ENCODE measurements at places on chromosomes 11 and 22.

- no peak for DNase-seq
Observed at GRCh38 chr11:124897674-124898262, at the start of gene ROBO4. Gene ROBO4, minus strand, starts transcription at chr11:124897865. Its CDS starts 70 bp downstream, at chr11:124897795.

DNA sequence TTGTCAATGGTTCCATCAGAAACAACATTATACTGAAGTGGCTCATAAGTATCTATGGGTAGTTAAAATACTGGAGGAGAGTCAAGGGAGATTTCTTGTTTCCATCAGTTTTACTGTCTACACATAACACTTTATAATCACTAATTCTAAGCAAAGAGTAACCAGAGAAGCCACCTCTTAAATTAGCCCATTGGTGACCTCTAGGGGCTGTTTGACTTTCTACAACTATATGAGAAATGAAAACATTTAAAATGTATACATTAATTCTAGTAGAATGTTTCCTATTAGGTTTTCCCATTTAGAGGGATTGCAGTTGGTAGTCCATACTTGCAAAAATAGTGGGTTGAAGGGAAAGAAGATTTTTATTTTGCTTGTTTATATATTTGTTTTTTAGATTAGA is 504.3 kb downstream of the FAM181B start:
- DNase-seq = no peak

GRCh38 chr22:19943082-19944026 is 1.7 kb upstream of the TXNRD2 start:
- no peak for DNase-seq

DNA sequence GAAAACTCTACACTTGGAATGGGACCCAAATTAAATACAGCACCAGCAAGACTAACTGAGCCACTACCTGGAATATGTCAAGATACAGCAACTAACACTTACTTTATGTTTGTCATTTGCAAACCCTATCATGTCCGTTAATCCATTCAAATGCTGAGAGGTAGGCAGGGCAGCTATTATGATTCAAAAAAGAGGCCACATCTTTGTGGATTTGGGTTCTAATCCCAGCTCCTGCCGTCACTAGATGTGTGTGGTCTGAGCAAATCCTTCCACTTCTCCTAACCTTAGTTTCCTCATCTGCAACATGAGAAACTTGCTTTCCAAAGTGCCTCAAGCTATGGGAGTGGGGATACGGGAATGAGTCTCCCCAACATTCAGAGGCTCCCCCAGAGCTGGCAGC is 24.2 kb downstream of the FLI1 start:
- no peak for DNase-seq

DNA sequence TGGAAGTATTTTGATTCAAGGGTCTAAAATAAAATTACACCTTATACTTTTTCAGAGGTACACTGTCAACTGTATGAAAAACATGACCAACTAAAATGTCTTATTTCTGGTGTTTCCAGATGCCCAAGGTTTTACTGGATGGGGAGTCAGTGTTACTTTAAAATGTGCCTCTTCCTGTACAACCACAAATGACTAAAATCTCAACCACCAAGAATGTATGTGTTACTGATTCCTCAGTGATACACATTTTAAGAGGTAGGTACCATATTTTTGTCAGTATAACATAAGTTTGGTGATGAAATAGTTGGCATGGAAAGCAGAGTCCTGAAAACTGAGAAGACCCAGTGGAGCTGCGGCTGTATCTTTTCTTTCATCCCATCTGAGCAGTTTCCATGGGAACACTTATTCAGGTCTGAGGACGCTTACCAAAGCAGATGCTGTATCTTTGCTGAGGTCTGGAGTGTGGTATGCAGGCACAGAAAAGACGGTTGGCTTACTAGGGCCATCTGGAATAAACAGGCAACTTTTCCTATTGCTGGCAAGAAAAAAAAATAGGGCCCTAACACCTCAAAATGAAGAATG is 21.2 kb upstream of the TP53AIP1 start:
- no peak for DNase-seq

GRCh38 chr22:33985506-33985905 is 65.2 kb upstream of the LARGE1 start:
- no peak for DNase-seq

GRCh38 chr11:5719703-5720495 is 16.3 kb upstream of the OR56B1 start:
- DNase-seq = no peak

- DNase-seq = no peak
Observed at GRCh38 chr11:43289368-43289767, 22.4 kb upstream of the API5 start.

- no peak for DNase-seq
Observed at GRCh38 chr22:27406389-27406861, 395.1 kb downstream of the MN1 start.

GRCh38 chr11:93542811-93543229 is 371 bp downstream of the SMCO4 start:
- DNase-seq = no peak

- DNase-seq = no peak
Observed at GRCh38 chr11:63277345-63277943, 34.0 kb upstream of the SLC22A25 start.

DNA sequence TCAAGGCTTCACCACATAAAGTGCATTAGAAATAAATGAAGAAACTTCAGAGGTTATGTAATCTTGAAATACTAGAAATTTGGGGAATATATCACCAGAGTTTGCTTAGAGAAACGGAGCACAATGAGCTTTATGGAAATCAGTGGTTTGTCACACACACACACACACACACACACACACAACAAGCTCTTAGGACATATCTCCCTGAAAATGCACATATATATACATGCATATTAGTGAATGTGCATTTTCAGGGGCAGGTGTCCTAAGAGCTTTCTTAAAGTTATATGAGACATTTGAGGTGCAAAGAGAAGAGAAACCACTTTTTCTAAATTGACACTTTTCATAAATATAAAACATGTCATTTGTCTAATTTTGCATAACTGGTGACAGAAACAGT is 93.7 kb upstream of the CARD18 start:
- no peak for DNase-seq

- DNase-seq = no peak
Observed at GRCh38 chr11:17230867-17231851, 23.4 kb upstream of the PIK3C2A start.

DNA sequence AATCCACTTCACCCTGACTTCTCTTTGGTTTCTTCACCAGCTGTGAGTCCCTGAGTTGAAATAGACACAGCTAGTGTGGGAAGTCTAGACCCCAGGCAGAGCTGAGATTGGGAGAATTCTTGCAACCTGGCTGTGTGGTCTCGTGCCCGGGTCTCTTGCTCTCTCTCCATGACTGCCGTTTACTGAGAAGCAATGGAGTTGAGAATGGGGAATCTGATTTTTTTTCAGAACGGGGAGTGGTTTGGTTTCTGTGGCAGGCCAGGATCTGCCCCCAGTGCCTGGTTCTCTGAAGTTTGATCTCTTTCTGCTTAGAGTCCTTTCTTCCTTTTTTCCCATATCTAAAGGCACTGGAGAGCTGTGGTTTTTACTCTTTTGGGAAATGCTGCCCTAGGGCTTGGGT is 1.5 kb downstream of the SIDT2 start:
- DNase-seq = no peak

DNA sequence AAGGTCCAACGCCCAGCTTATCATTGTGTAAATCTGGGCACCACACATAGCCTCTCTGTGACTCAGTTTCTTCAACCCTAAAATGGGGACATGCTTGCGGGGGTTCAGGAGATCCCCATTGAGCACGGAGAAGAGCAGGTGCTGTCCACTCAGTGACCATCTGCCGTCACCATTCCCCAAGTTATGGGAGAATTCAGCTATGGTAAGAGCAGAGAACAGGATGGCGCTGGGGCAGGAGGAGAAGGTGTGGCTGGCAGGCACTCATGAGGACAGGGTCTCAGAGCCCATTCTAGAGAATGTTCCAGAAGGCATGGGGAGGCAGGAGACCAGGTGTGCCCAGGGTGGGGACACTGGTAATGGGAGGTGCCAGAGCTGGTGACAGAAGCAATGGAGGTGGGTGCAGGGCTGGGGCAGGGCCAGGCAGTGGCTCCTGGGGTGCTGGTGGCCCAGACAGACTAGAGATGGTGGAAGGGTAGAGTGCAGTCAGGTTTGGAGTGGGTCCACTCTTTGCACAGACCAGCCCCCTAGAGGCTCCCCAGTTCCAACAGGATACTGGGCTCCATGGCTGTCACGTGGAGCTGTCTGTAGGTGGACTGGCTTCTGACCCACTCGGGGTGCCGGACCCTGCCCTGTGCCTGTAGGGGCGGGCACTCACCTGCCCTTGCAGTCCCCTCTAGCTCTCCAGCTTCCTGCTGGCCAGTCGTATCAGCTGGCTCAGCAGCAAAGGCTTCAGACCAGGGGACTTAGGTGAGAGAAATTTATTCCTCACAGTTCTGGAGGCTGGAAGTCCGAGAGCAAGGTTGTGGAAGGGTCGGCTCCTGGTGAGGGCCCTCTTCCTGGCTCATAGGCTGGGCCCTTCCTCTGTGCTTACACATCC is 84.7 kb downstream of the CDKN1C start:
- DNase-seq = no peak

DNA sequence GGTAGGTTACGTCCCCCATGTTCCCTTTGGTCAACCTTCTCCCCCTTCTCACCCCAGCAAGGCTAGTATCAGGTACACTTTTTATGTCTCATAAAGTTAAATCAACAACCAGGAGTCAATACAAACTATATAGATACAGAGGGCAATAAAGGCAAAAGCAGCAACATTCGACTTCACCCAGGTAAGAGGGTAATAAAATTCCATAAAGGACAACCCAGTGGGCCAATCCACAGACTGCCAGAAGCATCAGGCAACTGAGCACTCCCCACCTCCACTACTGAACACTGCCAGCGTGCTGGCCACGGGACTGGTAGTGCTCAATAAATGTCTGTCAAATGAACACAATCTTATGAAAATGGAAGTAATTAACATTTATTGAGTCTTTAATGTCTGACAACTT is 5.1 kb upstream of the MS4A18 start:
- no peak for DNase-seq

DNA sequence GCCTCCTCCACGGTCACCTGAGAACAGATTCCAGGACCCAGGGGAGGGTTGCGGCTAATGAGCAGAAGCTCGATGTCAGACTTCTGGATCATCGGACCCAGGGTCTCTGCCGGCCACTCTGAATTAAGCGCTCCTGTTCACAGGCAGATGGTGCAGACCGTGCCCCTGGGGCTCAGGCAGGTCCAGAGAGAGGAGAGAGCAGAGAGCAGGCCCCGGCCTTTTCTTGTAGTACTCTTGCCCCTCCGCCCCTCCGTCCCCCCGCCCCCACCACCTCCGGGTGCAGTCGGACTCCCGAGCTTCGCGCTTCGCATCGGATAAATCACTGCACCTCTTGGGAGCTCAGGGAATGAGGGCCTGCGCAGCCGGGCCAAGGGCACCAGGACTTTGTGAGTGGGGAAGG is 50.3 kb downstream of the RPS6KA4 start:
- no peak for DNase-seq

DNA sequence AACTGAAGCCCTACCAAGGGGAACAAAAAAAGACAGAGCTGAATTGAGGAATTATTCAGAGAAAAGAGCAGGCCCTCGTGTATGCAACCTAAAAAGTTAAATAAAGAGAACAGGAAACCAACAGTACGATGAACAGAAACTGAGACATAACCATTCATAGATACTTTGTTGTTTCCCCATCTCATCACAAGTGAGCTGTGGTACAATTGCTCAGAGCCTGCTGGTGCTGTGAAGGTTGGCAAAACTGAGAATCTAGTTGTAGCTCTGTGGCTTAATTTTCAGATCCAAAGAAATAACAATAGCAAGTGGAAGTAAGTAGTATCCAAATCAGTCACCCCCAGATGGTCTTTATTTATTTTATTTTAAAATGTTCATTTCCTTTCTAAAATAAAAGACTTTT is 37.7 kb upstream of the BLID start:
- DNase-seq = no peak

- DNase-seq = no peak
Observed at GRCh38 chr11:30481796-30482195, 104.4 kb downstream of the MPPED2 start.

- DNase-seq = no peak
Observed at GRCh38 chr11:119421351-119421750, 1.6 kb downstream of the THY1 start.

- no peak for DNase-seq
Observed at GRCh38 chr11:36376009-36376887, 80.2 kb downstream of the PRR5L start.

DNA sequence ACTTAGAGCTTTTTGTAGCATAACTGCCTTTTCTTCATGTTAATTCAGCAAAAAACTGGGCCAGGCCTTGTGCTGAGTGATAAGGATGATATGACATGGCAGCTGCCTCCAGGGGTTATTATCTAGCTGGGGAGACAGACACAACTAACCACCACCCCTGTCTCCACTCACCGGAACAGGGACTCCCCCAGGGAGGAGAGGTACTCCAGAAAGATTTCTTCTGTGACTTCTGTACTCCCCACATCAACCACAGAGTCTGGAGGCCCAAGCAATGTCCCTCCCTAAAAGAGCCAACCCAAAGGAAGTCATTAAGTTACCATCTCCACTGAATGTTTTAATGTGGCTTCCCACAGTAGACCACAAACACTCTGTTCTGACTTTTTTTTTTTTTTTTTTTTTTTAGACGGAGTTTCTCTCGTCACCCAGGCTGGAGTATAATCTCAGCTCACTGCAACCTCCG is 14.3 kb upstream of the PMM1 start:
- DNase-seq = peak; percentile 18

DNA sequence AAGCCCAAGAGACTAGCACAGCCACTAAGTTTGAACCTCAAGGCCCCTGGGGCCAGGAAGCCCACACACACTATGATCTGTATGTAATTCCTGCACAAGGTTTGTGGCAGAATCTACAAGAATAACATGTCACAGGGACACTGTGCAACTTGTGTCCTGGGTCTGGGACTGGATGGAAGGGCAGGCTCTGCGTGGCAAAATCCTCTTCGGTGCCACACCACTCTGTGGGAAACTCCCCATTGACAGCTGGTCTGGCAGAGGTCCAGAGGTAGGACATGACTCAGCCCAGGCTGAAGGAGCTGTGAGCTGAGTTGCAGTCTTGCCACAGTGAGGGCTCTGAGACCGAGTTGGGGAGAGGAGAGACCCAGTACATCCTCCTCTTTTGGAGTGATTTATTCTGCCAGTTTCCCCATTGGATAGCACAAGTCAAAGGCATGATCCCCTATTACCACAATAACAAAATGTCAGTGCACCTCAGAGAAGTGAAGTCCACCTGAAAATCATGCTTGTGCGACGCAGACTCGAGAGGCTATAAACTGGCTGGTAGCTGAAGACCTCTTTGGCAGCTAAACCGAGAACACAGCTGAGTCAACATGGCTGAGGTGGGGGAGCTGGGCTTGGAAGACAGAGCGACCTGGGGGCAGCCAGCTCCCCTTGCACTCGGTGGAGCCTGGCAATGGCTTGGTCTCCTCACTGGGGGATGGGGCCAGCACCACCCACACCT is 23.3 kb upstream of the SERPIND1 start:
- DNase-seq = no peak

DNA sequence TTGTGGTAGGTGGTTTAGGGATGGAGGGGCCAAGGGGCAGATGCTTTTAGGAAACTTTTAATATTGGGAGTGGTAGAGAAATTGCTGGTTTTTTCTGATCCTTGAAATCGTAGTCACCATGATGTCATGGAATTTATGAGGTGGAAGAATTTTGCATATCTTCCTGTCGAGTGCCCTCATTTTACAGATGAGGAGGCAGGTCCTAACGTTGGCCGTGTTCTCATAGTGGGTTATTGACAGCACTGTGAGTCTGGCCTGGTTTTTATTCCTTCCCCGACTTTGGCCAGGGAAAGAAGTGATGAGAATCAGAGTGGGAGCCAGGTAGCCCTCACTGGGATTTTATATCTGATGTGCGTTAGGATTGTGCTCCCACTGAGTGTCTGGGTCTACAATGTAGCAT is 8.8 kb upstream of the PACS1 start:
- no peak for DNase-seq
